Left lung (tissue), 14 donors: ENCODE measurements at places on chromosomes 5 and 9. TPM values are rescaled to one million over a fixed set of nuclear protein-coding genes. Genes with fewer than 3 reads are reported as not detected.
A peak's percentile ranks its signal among the peaks of the same experiment; 100 is the strongest.

The EPB41L4B gene
- 17.7 TPM for total RNA-seq

The SET gene
- total RNA-seq: 294 TPM

The ANKRD31 gene
- total RNA-seq: 0.09 TPM

The CD274 gene
- 9.4 TPM for total RNA-seq

The WDR38 gene
- total RNA-seq: not detected

The MEF2C gene
- 46.1 TPM for total RNA-seq

The GMCL2 gene
- not detected for total RNA-seq

- no peak for DNase-seq
Measured at GRCh38 chr5:140130949-140131733, 5.4 kb downstream of the IGIP start.

DNA sequence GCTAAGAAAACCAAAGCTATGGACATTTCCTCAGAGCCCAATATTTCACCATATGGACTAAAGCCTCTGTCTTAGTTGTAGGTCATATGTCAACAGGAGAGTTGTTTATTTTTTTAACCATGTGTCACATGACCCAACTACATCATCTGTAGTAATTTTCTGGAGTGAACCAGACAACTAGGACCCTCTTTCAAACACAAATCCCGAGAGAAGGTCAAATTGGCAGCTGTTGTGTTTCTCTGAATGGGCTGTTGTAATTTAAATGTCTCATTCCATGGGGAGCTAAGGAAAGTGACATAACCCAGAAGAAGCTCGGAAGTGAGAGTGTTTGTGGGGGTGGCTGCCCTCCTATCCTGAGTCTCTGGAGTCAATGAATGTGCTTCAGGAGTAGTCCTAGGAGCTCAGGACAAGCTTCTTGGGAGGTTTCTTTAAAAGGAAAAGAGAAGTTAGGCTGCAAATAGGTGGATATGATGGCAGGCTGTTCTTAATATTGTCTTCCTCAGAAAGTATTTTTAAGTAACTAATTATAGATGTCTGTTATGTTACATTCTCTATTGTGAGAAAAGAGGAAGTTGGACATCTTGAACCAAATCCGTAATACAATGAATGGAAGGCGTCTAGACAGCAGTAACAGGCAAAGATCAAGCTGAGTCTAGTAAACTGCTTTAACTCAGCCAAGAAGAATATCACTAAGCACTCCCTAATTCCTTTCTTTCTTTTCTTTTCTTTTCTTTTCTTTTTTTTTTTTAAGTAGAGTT lies 50.1 kb downstream of the TMEM167A start:
- no peak for DNase-seq

DNA sequence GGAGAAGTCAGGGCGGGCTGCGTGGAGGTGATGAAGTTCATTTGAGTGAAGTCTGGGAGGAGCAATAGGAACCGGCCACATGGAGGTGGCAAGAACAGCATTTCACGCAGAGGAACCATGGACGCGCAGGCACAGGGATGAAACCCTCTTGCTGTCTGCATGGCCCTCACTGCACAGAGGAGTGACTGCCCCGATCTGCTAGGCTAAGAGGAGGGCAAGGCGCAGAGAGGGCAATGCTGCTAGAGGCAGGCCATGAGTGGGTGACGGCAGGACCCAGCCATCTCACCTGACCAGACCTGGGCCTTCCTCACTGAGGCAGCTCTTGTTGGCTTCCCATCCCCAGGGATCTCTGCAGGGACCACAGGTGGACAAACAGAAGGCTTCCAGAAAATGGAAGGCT lies 90.3 kb downstream of the BARX1 start:
- peak; percentile 36 for DNase-seq

GRCh38 chr9:114070188-114071103 lies 7.7 kb downstream of the AMBP start:
- DNase-seq: peak; percentile 73

DNA sequence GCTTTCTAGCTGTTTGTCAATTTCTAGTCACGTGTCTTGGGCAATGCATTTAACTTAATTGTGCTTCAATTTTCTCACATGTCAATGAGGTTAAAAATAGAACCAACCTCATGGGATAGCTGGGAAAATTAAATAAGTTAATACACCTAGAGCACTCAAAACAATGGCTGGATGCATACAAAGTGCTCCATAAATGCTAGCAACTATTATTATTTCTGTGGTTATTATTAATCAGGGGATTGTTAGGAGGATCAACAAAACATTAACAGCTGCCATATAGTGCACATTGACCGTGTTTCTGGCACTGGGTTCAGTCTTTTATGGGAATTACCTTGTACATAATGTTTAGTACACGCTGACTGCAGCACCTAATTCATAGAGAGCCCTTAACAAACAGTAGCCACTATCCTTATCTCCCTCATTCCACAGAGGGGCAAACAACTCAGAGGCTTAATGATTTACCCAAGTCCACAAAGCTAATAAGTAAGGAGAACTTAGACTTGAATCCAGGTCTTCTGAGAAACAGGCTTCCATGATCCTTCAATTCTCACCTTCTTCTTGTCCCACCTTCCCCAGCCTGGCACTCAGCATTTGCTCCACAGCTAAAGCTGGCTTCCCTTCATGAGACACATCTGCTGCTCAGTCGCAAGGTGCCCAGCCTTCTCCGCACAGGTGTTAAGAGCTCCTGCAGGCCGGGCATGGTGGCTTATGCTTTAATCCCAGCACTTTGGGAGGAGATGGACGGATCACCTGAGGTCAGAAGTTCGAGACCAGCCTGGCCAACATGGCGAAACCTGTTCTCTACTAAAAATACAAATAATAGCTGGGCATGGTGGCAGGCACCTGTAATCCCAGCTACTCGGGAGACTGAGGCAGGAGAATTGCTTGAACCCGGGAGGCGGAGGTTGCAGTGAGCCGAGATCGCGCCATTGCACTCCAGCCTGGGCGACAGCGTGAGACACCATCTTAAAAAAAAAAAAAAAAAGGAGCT lies 137.4 kb upstream of the ABCA1 start:
- DNase-seq: no peak
